ENCODE measurements at places on chromosomes 5 and 9.

DNA sequence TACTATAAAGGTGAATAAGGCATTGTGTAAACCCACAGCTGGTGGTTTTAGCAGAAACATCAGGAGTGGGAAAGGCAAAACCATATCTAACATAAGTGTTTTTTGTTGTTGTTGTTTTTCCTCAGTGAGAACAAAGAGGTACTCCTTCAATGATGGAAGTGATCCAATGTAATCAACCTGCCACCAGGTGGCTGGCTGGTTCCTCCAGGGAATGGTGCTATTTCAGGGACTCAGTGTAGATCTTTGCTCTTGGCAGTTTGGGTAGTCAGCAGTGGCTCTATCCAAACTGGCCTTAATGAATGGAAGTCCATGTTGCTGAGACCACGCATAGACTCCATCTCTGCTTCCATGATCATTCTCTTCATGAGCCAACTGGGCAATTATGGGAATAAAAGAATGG lies 10.8 kb downstream of the DMRTA1 start:
- DNase-seq, result no peak
- no peak overlapping the region for H3K4me3 ChIP-seq
- no peaks in the 10 kb centered on the region for H3K4me1 ChIP-seq
- H3K27ac ChIP-seq, result no peak overlapping the region
- no peaks in the 10 kb centered on the region for H3K27me3 ChIP-seq

- H3K4me3 ChIP-seq, result no peak overlapping the region
- H3K4me1 ChIP-seq, result no peaks in the 10 kb centered on the region
- H3K36me3 ChIP-seq, result no peaks in the 10 kb centered on the region
- H3K27ac ChIP-seq, result no peak overlapping the region
These were observed 79.7 kb upstream of the OSMR start for GRCh38 chr5:38766151-38766550.

GRCh38 chr5:403995-404394 lies 39.0 kb upstream of the EXOC3 start:
- H3K4me1 ChIP-seq, result no peaks in the 10 kb centered on the region
- no peak overlapping the region for H3K27ac ChIP-seq
- H3K36me3 ChIP-seq, result no peaks in the 10 kb centered on the region
- no peak for DNase-seq

GRCh38 chr5:30324083-30324482 lies 869.4 kb upstream of the CDH6 start:
- no peaks in the 10 kb centered on the region for H3K27me3 ChIP-seq
- H3K4me1 ChIP-seq, result no peaks in the 10 kb centered on the region
- no peak for DNase-seq
- no peak overlapping the region for H3K27ac ChIP-seq
- no peaks in the 10 kb centered on the region for H3K36me3 ChIP-seq
- H3K4me3 ChIP-seq, result no peak overlapping the region

DNA sequence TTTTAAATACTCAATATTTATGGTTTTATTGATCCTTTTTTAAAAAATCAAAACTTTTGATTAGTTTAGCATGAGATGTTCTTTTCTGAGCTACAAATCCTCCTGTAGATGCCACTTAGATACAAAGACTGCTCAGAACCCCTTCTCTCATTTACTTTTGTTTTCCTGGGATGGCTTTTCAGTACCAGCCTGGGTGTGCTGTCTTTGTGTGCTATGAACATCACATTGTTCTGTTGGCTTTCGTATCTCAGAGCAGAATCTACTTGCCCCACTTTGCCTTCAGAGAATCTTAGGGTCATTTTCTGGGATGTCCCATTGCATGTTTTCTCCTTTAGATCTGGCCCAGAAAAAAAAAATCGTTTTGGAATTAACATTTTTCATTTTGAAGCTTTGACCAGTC lies 85.9 kb downstream of the RASGRF2 start:
- no peaks in the 10 kb centered on the region for H3K36me3 ChIP-seq
- H3K4me3 ChIP-seq, result no peak overlapping the region
- no peaks in the 10 kb centered on the region for H3K4me1 ChIP-seq
- DNase-seq, result no peak
- H3K27ac ChIP-seq, result no peak overlapping the region

- no peaks in the 10 kb centered on the region for H3K4me1 ChIP-seq
- H3K27ac ChIP-seq, result no peak overlapping the region
- H3K27me3 ChIP-seq, result peaks cover 38% of the 10 kb centered on the region
These were observed 60.6 kb downstream of the CYFIP2 start for GRCh38 chr5:157326440-157327005.

Measured in K562 (cell line).